Stimulated activated CD8-positive, alpha-beta memory T cell treated with anti-CD3 and anti-CD28 coated beads, Interleukin-15, amount 100 ng/mL, for 1 hour (primary cell): ENCODE measurements at places on chromosomes 5 and 9.

DNA sequence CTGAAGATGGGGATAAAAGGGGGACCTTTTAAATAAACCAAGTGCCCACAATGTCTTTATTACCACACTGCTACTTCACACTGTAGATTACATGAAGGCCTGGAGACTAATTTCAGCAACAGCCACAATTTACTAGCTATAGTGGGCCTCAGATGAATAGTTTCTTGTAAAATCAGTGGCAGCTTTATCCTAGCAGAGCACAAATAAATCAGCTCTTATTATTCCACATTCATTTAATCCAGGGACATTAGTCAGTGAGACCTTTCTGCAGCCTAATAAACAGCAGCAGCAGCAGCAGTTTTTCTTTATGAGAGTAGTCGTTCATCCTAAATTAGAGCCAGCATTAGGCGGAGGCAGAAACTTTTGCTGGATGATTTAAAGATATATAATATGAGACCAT is 542.3 kb downstream of the PSAT1 start:
- DNase-seq = no peak

- no peak for DNase-seq
Observed at GRCh38 chr9:81772144-81772543, 82.8 kb upstream of the TLE1 start.

GRCh38 chr5:149766460-149767280 is 36.6 kb downstream of the PPARGC1B start:
- no peak for DNase-seq

DNA sequence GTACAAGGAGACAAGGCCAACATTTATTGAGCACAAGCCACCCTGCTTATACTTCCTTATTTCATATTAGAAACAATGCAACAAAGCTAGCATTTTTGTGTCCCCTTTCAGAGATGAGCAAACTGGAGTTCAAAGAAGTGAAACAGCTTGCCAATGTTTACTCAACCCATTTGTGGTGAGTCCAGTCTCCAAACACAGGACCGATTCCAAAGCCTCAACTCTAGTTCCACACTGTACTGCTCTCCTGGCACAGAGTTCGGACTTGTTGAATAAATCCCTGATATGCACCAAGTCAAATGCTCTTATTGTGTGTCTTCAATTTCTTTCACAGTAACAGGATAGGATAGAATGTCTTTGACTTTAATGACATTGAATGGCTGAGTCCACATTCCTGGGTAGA is 604.8 kb upstream of the BRINP1 start:
- DNase-seq = no peak

DNA sequence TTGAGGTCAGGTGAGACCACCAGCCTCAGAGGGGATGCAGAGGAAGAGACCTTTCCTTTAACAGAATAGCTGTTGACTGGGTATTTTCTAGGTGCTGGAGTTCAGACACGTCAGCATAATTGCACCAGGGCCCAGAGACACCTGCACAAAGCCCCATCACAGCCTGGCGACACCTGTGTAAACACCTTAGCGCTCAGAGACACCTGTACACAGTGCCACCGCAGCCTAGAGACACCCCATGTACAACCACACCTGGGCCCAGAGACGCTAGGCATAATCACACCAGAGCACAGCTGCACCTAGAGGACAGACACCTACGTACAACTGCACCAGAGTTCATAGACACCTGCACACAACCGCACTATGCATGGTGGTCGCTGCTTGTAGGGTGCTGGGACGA is 1.0 kb downstream of the TRIP13 start:
- DNase-seq = no peak

DNA sequence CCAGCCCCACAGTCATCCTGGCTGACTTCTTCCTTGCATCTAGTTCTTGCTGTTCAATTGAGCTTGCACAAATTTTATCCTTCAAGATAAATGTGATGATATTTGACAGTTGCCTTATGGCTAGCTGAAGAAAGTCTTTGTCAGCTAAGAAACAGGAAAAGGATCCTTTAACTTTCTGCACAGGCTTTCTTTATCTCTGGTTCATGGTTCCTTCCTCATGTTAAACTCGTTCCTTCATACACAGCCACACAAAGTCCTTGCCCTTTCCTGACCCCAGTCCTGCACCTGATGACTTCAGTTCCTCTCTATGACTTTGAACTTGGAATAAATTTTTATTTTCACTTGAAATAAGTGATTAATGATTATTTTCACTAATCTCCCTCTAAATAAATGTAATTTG is 132.5 kb upstream of the PRSS3 start:
- DNase-seq = no peak

GRCh38 chr9:20507431-20507830 is 114.9 kb downstream of the MLLT3 start:
- DNase-seq = no peak

DNA sequence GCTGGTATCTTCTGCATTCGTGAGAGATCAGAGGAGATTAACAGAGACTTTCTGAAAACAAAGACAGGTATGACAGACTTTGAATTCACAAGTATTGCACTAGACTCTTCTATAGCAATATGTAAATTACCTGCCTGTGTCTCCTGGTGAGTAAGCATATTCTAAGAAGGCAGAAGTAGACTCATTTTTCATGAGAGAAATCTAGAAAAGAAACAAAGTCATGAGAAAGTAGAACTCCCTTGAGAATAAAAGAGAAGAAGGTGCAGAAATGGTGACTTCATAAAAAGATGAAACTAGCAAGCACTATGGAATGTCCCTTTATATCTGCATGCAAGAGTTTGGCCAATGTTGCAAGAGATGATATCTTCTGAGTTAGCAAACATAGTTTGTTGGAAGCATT is 419.8 kb downstream of the DMRT2 start:
- no peak for DNase-seq

- no peak for DNase-seq
Observed at GRCh38 chr5:130151239-130151638, 247.0 kb downstream of the CHSY3 start.

- no peak for DNase-seq
Observed at GRCh38 chr5:151625285-151625684, 34.2 kb upstream of the FAT2 start.

- no peak for DNase-seq
Observed at GRCh38 chr5:36607114-36607571, 737 bp downstream of the SLC1A3 start.

DNA sequence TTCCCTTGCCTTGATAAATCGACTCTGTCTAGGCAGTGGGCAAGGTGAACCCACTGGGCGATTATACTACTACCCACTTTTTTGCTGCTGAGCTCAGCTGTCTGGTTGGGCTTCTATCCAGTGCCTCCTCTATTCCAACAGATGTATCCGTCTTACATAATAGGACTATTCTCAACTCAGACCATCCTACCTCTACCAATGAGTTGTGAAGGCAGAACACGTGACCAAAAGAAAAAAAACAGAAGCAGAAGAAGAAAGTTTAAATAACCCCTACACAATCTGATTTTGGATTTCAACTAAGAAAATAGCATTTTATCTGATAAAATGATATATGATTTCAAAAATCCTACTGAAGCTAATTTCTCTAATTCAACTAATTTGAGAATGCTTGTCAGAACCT is 16.2 kb upstream of the SHOC1 start:
- no peak for DNase-seq

- no peak for DNase-seq
Observed at GRCh38 chr9:3810231-3810630, 284.4 kb upstream of the RFX3 start.

DNA sequence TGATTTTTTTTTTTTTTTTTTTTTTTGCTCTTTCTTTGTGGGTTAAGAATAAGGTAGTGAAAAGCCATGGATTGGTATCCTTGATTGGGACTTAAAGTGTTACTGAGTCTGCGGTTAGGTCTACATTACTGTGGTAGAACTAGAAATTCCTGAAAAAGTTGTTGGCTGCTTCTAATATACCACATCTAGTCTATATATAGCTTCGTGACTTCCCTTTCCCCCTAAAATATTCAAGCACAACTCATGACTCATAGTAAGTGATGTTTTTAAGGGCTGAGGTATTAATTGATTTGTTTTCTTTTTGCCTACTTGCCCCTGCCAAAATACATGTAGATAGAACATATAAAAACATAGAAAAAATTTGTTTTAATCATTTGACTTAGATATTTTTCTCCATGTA is 247.6 kb downstream of the TMEM232 start:
- DNase-seq = no peak

- DNase-seq = no peak
Observed at GRCh38 chr5:141757402-141757801, 75.4 kb upstream of the ARAP3 start.

DNA sequence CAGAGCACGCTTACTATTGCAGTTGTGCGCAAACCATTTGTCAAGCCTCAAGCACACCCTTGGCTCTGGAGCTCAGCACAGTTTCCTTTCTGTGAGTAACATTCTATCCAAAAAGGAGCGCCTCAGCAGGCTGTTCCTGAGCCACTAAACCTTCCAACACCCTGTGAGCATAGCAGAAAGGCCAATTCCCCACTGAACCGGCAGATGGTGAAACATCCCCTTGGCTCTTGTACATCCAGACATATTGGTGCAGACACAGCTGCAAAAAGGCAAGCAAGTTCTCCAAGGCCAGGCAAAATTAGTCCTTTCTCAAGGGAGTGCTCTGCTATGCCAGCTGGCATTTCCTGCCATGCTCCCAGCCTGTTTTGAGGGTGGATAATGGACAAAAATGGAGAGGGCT is 44.1 kb upstream of the CEMIP2 start:
- DNase-seq = no peak

DNA sequence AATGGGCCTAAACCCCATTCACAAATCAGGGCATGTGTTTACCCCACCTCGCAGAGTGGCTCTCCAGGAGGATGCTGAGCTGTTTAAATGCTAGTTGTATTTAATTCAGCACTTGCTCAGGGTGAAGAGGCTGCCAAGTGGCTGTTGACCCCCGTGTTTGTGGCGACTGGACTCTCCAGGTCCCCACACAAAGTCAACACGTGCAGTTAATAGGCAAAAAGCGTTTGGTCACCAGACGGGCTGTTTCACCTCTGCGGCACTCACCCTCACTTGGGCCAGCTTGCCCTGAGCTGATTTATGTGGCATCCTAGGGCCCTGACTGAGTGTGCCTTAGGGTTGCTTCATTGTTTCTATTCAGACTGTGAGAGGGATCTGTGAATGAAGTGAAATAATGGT is 152.3 kb downstream of the GAS1 start:
- DNase-seq = no peak

DNA sequence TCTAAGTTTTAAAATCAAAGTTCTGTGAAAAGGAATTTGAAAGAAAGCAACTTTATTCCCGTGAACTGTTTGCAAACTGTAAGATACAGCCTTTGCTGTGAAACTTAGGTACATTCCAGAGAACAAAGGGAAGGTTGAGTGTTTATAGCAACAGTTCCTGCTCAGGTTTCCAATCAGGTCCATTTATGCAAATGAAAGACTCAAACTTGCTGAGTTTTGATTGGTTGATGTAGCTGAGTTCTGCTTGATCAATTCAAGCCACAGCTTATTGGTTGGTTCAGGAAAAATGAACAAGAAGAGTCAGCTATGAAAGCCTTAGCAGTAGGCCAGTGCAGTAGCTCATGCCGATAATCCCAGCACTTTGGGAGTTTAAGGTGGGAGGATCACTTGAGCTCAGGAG is 37.9 kb downstream of the SLC27A6 start:
- DNase-seq = no peak

GRCh38 chr5:137856916-137857862 is 10.5 kb upstream of the MYOT start:
- DNase-seq = no peak

GRCh38 chr5:151062405-151063141 is 18.3 kb downstream of the TNIP1 start:
- no peak for DNase-seq

DNA sequence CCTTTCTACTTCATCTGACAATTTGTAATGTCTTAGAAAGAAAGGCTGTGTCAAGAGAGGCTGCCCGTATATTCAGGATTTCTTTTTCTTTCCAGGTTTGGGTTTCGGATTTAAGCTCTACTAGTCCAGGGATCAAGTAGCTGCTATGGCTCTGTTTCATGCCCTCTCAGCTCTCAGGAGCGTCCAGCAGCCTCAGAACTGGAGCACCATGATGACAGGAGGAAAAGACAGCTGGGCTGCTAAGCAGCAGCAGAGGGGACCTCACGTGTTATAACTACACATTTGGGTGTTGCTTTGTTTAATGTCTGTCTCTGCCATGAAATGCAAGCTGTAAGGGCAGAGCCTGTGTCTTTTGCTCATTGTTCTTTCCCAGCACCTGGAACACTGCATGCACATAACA is 28.5 kb downstream of the TBC1D2 start:
- DNase-seq = no peak

- no peak for DNase-seq
Observed at GRCh38 chr5:142892021-142892420, 121.8 kb downstream of the ARHGAP26 start.

GRCh38 chr9:15400281-15400941 is 22.3 kb upstream of the SNAPC3 start:
- no peak for DNase-seq

- no peak for DNase-seq
Observed at GRCh38 chr5:44402084-44402483, 12.9 kb upstream of the FGF10 start.
